ENCODE measurements at places on chromosomes 1 and 21. TPM values are rescaled to one million over a fixed set of nuclear protein-coding genes. Genes with fewer than 3 reads are reported as not detected.

The CELA2B gene
- not detected for total RNA-seq

The IRF6 gene
- 83.5 TPM for total RNA-seq

The FAM72C gene
- 0.49 TPM for total RNA-seq

The AK4 gene
- total RNA-seq = 22.1 TPM

The RGS1 gene
- 145 TPM for total RNA-seq

The SPRR3 gene
- total RNA-seq = 1,163 TPM

The GNAT2 gene
- not detected for total RNA-seq

The UBL4B gene
- not detected for total RNA-seq

The CNKSR1 gene
- 21.9 TPM for total RNA-seq

- no peaks in the 10 kb centered on the region for H3K36me3 ChIP-seq
- peaks cover 11% of the 10 kb centered on the region for H3K4me1 ChIP-seq
- no peak for DNase-seq
- H3K4me3 ChIP-seq = no peak overlapping the region
Measured at GRCh38 chr1:67338642-67339041, 31.0 kb downstream of the IL12RB2 start.

DNA sequence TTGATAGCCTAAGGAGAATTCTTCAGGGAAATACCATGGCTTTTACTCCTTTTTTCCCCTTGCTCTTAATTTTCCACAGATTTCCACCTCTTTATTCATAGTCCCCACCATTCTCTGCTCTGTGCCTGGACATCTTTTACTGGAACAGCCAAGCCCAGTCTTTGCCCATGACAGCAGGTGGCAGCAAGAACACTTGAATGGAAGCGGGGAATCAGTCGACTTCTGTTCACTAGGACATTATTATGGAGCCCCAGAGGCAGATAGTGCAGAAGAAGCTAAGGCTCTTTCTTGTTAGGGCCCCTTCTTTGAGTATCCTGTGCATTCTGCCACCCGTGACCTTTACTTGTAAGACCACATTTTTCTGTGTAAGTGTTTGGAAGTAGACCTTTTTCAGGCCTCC is 6.3 kb downstream of the OR14I1 start:
- DNase-seq = no peak
- no peak overlapping the region for H3K27ac ChIP-seq
- no peak overlapping the region for H3K4me3 ChIP-seq
- no peaks in the 10 kb centered on the region for H3K4me1 ChIP-seq

GRCh38 chr1:168964478-168964877 is 142.0 kb upstream of the ATP1B1 start:
- H3K27ac ChIP-seq = no peak overlapping the region
- H3K36me3 ChIP-seq = no peaks in the 10 kb centered on the region
- DNase-seq = no peak
- no peaks in the 10 kb centered on the region for H3K27me3 ChIP-seq
- no peaks in the 10 kb centered on the region for H3K4me1 ChIP-seq
- no peak overlapping the region for H3K4me3 ChIP-seq

GRCh38 chr21:41350436-41351155 is 11.2 kb upstream of the MX2 start:
- no peaks in the 10 kb centered on the region for H3K36me3 ChIP-seq
- H3K4me3 ChIP-seq = no peak overlapping the region
- no peaks in the 10 kb centered on the region for H3K27me3 ChIP-seq
- H3K4me1 ChIP-seq = no peaks in the 10 kb centered on the region

DNA sequence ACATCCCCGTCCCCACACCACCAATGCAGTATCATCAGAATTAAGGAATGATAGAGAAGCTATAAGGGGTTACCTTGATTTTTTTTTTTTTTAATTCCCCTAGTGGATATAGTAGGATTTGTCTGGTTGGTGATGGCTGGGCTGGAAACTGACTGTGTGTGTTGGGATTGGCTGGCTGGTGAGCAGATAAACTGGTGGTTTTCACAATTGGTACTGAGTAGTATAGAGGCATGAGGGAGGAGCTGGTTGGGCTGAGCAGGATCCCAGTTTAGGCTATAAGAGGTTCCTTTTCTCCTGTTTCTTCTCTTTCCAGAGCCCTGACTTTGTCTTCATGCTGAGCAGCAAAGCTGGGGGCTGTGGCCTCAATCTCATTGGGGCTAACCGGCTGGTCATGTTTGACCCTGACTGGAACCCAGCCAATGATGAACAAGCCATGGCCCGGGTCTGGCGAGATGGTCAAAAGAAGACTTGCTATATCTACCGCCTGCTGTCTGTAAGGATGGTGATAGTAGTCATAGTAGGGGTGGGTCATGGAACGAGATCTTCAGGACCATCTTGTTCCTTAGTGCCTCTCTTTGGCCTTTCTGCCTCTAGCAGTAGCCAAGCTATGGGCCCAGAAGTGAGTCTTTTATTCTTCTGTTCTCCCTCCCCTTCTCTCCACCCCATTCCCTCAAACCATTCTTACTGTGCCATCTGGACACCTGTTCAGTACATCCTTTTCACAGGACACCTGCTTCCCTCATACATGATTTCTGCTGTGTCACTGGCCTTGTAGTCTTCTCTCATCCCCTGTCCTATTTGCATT is 26.9 kb downstream of the RAD54L start:
- H3K27me3 ChIP-seq = no peaks in the 10 kb centered on the region
- no peaks in the 10 kb centered on the region for H3K4me1 ChIP-seq

- H3K36me3 ChIP-seq = peaks cover 7% of the 10 kb centered on the region
- no peak for DNase-seq
- H3K4me1 ChIP-seq = peaks cover 38% of the 10 kb centered on the region
- H3K4me3 ChIP-seq = no peak overlapping the region
- H3K27ac ChIP-seq = no peak overlapping the region
Measured at GRCh38 chr1:169479363-169480066, 6.2 kb downstream of the SLC19A2 start.

- peaks cover 13% of the 10 kb centered on the region for H3K4me1 ChIP-seq
- H3K27ac ChIP-seq = no peak overlapping the region
- no peak for DNase-seq
- H3K27me3 ChIP-seq = no peaks in the 10 kb centered on the region
- H3K36me3 ChIP-seq = no peaks in the 10 kb centered on the region
- no peak overlapping the region for H3K4me3 ChIP-seq
Measured at GRCh38 chr1:11725616-11726015, 10.3 kb upstream of the AGTRAP start.

GRCh38 chr1:229028544-229028943 is 242.4 kb upstream of the RAB4A start:
- H3K4me3 ChIP-seq = no peak overlapping the region
- DNase-seq = no peak
- H3K27ac ChIP-seq = no peak overlapping the region
- peaks cover 10% of the 10 kb centered on the region for H3K4me1 ChIP-seq
- no peaks in the 10 kb centered on the region for H3K27me3 ChIP-seq

- H3K4me1 ChIP-seq = peaks cover 47% of the 10 kb centered on the region
- no peak overlapping the region for H3K27ac ChIP-seq
- H3K27me3 ChIP-seq = no peaks in the 10 kb centered on the region
- no peaks in the 10 kb centered on the region for H3K36me3 ChIP-seq
- H3K4me3 ChIP-seq = no peak overlapping the region
Measured at GRCh38 chr1:61149010-61149860, 66.9 kb downstream of the NFIA start.

DNA sequence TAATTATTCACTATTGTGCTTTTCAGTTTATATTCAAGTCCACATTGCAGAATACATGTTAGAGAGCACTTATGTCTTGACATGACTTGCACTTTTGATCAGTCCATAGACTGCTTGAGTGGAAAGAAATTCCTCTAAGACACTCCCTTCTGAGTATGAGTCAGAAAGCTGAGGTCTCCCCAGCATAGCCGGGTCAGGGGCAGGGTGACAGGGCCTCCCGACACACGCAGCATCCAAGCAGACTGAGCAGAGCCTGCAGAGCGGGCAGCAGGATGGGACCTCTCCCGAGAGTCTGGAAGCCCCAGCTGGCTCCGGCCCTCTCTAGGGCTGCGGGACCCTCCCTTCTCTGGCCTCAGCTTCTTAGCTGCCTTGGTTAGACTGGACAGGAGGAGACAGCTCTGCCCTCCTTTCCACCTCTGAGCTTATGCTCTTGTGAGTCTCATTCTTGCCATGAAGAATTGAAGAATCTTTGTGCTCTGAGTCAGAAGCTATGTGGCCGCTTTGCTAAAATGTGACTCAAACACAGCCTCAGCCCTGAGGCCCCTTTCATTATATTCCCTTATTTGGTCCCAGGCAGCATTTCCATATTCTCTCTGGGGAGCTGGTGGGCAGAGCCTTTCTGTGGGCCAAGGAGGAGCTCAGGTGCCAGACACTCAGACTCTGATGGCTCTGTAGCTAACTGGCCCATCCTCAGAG is 11.2 kb upstream of the CAPN2 start:
- DNase-seq = no peak
- peak overlapping the region; percentile 87 for H3K27ac ChIP-seq
- H3K4me3 ChIP-seq = no peak overlapping the region
- no peaks in the 10 kb centered on the region for H3K27me3 ChIP-seq

DNA sequence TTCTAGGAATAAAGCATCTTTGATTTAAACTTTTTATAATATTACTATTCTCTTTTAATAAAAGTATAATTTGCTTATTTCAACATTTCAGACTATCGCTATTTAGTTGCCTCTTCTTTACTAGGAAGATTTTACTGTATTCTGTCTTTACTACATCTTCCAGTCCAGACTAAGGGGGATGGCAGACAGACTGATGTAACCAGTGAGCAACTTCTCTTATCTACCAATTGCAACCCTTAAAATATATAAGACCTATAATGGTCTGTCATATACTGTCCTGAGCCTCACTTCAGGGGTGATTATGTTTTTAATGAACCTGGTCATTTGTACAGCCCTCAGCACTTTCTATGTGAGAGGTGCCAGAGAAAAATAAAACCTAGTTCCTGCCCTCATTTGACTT is 87.0 kb downstream of the UBE2U start:
- no peak for DNase-seq
- no peaks in the 10 kb centered on the region for H3K36me3 ChIP-seq
- H3K4me1 ChIP-seq = peaks cover 10% of the 10 kb centered on the region
- no peak overlapping the region for H3K4me3 ChIP-seq
- no peaks in the 10 kb centered on the region for H3K27me3 ChIP-seq

- no peaks in the 10 kb centered on the region for H3K27me3 ChIP-seq
- no peaks in the 10 kb centered on the region for H3K36me3 ChIP-seq
- DNase-seq = no peak
- H3K27ac ChIP-seq = no peak overlapping the region
- H3K4me3 ChIP-seq = no peak overlapping the region
- no peaks in the 10 kb centered on the region for H3K4me1 ChIP-seq
Measured at GRCh38 chr1:65289449-65289848, 19.9 kb upstream of the DNAJC6 start.

DNA sequence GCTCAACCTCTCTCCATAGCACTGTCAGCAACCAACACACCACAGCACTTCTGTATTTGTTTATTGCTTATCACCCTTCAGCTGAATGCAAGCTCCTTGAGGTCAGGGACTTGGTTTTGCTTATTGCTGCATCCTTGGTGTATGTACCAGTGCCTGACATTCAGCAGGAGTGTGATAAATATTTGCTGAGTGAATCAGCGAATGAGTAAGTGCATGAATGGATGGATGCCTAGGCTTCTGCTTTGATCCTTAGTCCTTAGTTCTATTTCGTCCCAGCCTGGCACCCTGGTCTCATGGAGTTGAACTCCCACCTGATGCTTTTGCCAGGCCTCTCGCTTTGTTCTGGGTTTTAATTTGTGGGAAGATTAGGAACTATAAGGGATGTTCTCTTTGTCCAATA is 88.2 kb downstream of the ZSCAN20 start:
- no peaks in the 10 kb centered on the region for H3K4me1 ChIP-seq
- no peaks in the 10 kb centered on the region for H3K36me3 ChIP-seq

DNA sequence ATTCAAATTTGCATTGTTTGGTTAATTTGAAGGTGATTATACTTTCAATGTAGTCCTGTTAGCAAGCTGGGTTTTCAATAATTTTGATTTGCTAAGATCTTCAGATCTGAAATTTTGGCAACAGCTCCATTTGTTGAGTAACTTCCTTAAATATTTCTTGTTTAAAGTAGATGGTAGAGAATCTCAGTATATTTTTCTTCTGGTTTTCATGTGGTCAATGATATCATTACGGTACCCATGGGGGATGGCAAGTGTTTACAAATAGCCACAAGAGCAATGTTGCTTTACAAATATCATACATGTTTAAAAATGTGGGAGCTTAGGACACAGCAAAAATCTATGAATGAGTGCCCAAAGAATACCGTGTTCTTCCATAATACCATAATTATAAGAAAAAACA is 175.9 kb downstream of the IFI44 start:
- H3K4me3 ChIP-seq = no peak overlapping the region
- H3K27ac ChIP-seq = no peak overlapping the region
- no peaks in the 10 kb centered on the region for H3K36me3 ChIP-seq
- no peaks in the 10 kb centered on the region for H3K27me3 ChIP-seq
- H3K4me1 ChIP-seq = no peaks in the 10 kb centered on the region

DNA sequence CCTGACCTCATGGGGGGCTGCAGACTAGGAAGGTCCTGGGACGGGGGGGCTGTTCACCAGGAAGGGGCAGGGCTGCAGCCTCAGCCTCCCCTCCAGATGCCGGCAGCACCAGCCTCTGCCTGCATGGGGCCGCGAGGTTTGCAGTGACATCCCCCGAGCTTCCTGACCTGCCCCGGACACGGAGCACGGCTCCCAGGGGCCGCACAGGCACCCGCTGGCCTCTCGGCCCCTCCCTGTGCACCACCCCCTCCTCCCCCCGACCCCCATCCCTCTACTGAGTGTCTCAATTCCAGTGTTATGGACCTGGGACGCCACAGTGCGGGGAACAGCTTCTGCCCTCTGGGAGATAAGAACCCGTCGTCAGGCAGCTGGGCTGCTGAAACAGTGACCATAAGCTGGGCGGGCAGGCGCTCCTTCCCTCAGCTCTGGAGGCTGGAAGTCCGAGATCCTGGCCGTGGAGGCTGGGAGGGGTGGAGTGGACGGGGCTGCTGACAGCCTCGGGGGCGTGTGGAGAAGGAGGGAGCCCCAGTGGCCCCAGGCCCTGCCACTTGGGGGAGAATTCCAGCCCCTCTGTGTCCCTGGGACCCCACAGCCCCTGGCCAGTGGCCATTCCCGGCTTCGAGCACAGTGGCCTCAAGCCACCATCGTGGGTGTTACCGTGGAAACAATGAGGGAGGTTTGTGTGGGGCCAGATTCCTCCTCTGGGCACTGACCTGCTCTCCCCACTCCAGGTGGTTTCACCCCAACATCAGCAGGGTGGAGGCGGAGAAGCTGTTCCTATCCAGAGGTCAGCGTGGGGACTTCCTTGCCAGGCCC is 11.6 kb downstream of the RNF223 start:
- H3K27me3 ChIP-seq = peaks cover 5% of the 10 kb centered on the region
- no peak for DNase-seq
- no peak overlapping the region for H3K27ac ChIP-seq
- peaks cover 38% of the 10 kb centered on the region for H3K4me1 ChIP-seq
- H3K4me3 ChIP-seq = no peak overlapping the region

DNA sequence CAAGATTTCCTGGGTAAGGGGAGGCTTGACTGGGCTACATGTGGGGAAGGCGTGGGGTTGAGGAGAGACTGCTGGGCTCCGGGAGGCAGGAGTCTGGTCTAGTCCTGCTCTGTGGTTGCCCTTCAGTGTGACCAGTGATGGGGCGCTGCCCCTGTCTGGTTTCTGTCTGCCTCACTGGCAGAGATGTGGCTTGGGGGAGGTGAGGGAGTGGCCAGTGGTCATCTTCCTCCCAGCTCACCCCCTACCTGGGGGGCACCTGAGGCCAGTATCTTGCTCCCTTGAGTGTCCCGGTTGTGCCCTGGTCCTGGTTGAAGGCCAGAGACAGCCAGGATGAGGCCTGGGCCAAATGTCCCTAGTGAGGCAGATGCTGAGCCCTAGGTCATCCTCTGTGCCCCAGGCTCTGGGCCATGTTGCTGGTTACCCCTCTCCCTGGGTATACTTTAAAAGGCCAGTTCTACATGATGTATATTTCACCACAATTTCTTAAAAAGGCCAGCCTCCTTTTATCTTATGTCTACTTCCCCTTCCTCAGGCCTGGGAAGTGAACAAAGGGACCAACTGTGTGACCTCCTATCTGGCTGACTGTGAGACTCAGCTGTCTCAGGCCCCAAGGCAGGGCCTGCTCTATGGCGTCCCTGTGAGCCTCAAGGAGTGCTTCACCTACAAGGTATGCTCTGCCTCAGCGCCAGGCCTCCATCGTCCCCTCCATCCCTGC is 10.5 kb downstream of the FAAH start:
- DNase-seq = peak; percentile 80
- H3K4me1 ChIP-seq = peaks cover 26% of the 10 kb centered on the region
- H3K36me3 ChIP-seq = peaks cover 8% of the 10 kb centered on the region

All from vagina (tissue), 2 donors.